ENCODE measurements at places on chromosomes 3 and 15.
A peak's percentile ranks its signal among the peaks of the same experiment; 100 is the strongest.

DNA sequence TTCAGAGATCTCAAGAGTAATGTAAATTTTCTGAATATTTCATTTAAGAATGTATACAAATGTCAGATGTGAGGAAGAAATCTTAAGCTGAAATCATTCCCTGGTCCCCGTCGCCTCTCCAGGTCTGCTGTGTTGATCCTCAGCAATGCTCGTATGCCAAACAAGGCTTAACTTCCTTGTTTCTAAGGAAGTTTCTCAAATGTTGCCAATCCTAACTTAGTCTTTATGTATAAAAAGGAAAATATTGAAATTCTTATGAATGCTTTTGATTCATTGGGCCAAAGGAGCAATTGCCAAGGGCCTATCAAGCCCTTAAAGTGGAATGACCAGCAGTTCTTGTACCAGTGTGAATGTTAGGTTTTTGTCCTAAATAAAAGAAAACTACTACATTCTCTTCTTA, 507.7 kb upstream of the SEMA6D start:
- DNase-seq = no peak

GRCh38 chr3:126132751-126133511, 47.5 kb downstream of the ALDH1L1 start:
- DNase-seq = no peak

DNA sequence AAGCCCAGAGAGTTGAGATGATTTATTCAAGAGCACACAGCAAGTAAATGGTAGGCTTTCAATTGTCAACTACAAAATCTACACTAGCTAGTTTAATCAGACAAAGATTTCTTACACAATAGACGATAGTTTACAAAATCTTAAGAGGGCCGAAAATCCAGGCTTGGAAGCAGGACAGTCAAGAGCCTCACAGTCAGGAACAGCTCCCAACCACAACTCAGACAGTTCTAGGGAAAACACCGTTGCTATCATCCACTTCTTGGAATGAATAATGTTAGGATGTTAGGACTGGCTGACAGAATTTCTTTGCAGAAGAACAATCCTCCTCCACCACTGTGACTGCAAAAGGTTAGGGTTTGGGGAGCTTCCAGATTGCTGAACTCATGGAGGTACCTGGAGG, 290.8 kb upstream of the ZPLD1 start:
- DNase-seq = no peak

DNA sequence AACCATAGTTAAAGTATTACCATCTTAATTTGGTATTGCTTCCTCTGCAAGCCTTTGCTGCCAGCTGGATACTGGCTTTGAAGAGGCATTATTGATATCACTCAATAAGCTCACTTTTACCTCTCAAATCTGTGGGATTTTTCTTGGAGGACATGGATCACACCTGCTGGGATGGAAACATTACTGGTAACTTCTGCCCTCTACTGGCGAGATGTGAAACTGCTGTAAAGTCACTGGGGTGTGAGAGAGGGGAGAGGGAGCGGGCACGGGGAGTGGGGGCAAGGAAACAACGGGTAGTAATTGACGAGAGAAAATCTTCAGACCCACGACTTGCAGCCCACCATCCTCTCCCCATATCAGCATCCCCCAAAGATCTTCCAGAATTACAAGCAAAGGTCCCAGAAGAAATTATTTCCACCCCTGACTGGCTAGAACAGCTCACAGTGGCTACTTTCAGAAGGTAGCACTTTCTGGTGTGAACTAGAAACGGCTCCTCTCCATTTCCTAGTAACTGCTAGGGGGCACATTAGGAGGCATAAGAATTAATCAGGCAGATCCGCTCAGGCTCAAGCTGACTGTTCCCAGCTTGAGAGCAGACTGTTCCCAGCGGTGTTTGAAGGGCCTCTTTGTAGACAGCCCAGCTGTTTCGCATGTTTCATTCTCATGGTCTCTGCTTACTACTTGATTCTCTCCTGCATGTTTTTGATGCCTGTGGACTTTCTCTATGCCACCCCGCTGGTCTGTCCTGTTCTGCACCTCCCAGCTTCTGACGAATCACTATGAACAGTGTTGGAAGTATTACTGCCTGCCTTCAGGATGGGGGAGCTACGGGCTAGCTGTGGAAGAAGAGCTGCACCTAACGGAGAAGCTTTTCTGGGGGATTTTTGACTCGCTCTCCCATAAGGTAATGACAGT, 230.4 kb upstream of the CHRM5 start:
- DNase-seq = peak; percentile 74

- DNase-seq = no peak
Measured at GRCh38 chr15:48796930-48797329, 13.9 kb downstream of the CEP152 start.

DNA sequence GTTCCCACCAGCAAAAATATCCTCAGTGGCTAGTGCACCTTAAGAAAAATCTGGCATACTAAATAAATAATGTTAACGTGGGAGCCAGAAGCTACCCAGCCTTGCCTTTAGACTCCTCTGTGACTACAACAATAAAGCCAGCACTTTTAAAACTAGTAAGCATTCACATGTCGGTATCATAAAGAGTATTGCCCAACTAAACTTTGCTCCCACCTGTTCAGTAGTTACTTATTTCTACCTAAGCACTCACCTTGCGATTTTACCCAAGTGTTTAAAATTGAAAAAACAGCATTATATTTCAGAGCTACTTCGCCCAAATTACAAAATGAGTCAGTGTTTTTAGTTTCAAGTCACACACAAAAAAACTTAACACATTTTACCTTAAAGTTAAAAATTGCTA, 12.8 kb downstream of the ALDH1L1 start:
- no peak for DNase-seq

DNA sequence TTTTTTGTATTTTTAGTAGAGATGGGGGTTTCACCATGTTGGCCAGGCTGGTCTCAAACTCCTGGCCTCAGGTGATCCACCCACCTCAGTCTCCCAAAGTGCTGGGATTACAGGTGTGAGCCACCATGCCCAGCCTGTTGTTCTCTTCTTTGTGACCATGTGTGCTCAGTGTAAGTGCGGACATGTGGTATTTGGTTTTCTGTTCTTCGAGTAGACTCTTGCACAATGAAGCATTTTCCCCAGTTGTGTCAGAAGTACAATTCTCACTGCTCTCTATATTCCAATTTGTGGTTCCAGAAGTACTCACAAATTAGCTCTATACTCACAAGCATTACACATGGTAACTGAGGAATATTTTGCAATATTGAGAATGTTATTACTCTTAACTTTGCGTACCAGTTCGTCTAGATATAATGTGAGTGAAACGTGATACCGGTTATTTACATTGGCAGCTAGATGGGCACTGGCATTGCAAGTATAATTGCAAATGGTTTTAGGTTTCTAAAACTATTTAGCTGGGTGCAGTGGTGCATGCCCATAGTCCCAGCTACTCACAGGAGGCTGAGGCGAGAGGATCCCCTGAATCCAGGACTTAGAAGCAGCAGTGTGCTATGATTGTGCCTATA, 34.2 kb upstream of the MTMR14 start:
- no peak for DNase-seq

DNA sequence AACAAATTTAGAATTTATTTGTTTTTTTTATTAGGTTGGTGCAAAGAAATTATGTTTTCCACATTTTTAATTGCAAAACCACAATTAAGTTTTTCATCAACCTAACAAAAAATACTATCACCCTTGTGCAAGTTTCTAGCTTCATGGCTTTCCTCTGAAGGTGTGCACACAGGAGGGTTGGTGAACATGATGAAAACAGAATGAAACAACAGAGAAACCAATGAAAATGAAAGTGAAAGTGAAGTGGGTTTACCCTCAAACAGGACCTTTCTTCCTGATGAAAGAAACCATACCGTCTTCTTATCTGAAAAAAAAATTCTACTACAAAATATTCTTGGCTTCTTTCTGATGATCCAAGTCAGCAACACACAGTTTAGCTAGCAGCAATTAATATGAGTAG, 71.9 kb upstream of the FEZF2 start:
- no peak for DNase-seq

DNA sequence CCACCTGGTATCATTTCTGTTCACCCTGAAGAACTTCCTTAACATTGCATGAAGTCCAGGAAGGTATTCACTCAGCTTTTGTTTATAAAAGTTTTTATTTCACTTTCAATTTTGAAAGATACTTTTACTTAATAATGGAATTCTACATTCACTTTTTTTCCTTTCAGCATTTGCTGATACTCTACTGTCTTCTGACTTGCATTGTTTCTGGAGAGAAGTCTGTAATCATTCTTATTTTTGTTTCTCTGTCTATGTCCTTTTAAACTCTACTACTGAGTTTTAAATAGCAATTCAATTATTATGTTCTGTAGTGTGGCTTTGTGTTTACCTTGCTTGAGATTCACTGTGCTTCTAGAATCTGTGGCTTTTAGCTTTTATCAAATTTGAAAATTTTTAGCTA, 42.4 kb downstream of the MYL3 start:
- DNase-seq = no peak

DNA sequence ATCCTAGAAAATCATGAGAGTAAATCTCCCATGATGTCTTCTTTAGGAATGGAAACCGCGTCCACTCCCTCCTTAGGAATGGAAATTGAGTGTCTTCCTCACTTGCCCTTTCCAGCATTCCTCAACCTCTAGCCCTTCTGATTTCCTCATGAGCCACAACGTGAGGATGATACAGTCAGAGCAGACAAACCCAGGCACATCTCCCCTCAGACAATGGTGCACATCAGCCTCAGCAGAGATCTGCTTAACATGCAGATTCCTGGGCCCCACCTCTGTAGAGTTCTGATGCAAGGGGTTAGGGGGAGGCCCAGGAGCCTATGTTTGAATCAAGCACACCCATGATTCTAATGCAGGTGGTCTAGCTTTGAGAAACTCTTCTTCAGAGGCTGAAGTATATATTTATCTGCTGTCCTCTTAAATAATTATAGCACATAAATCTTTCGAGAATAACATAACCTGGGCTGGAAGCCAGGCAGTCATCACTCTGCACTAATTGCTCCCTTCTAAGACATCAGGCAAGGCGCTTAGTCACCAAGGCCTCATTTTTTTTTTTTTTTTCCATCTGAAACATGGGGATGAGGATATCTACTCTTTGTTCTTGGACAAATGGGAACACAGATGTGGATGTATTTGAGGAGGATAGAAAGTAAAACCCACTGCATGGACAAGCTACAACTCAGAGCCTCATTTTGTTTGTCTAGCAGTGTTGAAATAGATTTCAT, 81.7 kb downstream of the PRICKLE2 start:
- DNase-seq = peak; percentile 55

GRCh38 chr3:123688241-123688747, 103.4 kb upstream of the HACD2 start:
- no peak for DNase-seq

GRCh38 chr3:26628915-26629314, 6.3 kb downstream of the LRRC3B start:
- DNase-seq = no peak

DNA sequence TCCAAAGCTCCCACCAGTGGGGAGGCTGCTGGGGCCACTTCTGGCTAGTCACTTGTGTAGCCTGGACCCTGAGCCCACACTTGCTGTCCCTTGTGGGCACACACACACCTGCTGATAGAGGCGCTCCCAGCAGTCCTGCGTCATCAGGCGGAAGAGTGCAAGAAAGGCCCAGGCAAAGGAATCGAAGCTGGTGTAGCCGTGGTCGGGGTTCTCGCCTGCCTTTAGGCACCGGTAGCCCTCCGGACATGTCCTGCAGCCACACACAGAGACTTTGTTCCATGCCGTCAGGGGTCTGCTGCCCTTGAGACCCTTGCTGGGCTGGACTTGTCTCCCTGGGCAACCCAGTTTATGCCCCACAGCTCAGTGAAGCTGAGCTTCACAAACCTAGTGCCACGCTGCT, 42.9 kb downstream of the SCN5A start:
- no peak for DNase-seq

GRCh38 chr15:90364251-90364650, 12.2 kb downstream of the ZNF774 start:
- no peak for DNase-seq

DNA sequence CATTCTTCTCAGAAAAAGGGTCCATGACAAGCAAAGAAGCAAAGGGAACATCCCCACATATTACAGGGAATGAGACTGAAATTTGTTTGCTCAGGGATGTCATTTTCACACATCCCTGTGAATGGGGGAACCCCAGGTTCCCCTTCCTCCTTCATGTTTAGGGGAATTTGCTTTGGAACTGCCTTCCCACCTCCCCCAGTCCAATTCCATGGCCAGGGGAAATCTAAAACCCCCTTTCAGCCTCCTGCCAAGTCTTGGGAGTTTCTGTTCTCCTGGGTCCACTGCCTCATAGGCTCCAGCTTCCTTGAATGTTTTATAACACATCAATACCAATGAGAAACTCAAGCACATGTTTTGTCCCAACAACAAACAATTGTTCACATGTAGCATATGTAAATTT, 297.5 kb upstream of the CTNNB1 start:
- no peak for DNase-seq

DNA sequence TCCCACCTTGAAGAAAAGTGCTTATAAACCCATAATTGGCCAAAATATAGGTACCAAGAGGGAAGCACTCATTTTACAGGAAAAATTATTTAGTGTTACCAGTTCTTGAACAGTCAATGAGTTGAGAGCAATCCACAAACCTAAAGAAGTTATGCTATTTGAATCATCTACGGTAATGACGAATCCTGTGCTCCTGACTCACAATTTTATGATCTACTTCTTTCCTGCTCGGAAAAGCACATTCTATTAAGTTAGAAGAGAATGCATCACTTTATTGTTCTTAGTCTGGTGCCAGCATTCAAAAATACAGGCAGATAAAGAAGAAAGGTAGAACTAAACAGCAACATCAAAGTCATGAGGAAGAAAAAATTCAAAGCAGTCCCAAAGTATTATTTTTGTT, 33.2 kb downstream of the CHRM5 start:
- DNase-seq = no peak

- DNase-seq = peak; percentile 97
Measured at GRCh38 chr15:76059320-76060117, at the start of gene TMEM266. Gene TMEM266, plus strand, starts transcription at chr15:76059985. Its CDS starts 74,279 bp downstream, at chr15:76134264.

GRCh38 chr15:33701304-33701696, 267.0 kb upstream of the CHRM5 start:
- no peak for DNase-seq

DNA sequence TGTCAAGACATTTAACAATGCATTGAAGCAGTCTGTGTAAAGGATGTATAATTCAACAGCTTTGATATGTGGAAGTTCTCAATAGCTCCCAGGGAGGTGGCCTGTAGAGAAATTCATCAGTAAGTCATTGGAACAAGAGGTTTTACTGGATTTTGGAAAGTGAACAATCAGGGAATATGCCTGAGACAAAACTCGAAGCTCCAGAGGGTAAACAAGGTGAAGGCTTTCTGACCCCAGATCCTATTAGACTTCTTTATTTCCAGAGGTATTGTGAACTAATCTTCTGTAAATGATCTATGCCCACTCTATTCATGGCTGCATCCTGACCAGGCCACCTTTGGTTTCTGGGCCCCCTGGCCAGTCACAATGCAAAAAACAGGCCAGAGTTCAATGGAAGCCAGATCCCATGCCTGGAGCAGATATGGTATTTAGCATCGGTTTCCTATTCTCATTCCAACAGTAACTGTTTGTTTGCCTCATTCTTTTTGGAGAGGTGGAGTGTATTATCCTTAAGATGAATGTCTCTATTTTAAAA, 177.3 kb downstream of the SATB1 start:
- no peak for DNase-seq

GRCh38 chr3:100060685-100061484, 53.4 kb downstream of the FILIP1L start:
- no peak for DNase-seq

All from D341Med (cell line).